Left renal cortex interstitium (tissue), 4 donors: ENCODE measurements at places on chromosomes 2 and 18. TPM values are rescaled to one million over a fixed set of nuclear protein-coding genes. Genes with fewer than 3 reads are reported as not detected.

DNA sequence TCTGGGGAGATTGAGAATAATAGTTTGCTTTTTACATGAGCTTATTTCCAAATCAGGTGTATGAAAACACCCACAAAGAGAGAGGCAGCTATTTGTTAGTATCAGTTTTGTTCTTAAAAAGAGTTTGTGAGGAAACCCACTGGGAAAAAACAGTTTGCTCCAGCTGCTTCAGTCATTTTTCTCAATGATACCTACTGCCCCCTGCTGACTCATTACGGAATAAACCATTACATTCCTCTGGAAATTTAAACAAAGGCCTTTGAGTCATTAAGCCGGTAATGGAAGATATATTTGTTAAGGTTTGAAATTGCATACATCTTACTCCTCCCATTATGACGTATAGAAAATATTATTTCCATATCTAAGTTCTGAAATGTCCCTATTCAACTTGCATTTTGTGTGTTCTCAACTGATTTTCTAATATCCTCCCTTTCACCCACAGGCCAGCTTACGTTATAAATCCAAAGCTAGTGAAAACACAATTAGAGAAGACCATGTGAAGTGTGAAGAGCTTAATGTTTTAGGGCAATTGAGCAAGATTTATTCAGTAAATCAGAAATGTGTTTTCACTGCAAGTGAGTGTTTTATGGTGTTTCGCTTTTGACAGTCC, 761.6 kb downstream of the DSC3 start:
- peak; percentile 49 for DNase-seq

DNA sequence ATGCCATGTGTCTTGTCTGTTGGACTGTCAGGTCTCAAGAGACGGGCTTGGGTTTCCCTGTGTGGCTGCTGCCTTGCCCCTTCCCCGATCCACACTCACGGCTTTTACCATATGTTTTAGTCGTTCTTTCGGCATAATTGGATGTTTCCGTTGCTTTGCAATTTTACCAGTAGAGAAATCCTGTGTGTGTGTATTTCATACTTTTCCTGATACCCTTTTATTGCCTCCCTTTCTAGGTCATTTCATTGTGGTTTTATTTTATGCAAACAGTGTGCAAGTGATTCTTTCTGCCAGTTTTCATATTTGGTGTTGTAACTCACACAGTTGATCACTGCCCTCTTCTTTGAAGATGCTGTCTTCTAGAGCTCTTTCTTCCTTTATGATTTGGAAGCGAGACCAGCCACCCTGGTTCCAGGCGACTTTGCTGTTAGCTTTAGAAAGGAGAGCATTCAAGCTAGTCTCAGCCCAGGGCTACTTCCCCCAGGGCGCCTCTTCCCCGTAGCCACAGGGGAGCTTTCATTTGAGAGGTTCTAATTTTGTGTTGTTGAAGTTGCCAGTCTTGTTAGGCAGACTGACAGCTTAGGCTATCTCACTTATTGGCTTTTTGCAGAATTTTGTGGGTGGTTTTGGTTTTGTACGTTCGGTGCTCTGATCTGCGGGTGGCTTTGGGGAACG, 17.0 kb downstream of the SH3BP4 start:
- no peak for DNase-seq

DNA sequence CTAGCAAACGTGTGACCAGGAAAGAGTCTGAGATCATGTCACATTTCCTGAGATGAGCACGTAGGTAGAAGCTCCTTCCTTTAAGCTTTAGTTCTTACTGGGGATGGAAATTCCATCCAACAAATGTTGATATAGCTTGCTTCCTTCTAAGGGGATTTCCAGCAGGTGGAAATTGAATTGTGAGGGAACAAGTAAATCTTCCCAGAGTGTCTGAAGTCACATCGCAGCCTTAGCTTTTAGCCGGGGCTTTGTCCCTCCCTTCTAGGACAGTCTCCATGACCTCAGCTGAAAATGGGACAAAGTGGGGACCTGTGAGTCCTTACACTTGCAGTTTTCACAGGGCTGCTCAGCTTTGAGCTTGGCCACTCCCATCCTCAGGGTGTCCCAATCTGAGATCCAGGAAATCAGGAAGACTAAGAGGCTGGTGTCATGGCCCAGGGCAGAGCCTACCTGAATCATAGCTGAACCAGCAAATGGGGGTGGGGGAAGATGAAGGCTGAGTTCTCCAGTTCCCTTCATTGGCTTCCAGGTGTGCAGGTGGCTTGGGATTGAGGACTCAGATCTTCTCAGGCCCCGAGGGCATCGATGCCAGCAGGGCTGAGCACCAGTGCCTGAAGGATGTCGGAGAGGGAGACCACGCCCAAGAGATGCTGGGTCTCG, 8.3 kb downstream of the PRKAG3 start:
- DNase-seq: no peak

DNA sequence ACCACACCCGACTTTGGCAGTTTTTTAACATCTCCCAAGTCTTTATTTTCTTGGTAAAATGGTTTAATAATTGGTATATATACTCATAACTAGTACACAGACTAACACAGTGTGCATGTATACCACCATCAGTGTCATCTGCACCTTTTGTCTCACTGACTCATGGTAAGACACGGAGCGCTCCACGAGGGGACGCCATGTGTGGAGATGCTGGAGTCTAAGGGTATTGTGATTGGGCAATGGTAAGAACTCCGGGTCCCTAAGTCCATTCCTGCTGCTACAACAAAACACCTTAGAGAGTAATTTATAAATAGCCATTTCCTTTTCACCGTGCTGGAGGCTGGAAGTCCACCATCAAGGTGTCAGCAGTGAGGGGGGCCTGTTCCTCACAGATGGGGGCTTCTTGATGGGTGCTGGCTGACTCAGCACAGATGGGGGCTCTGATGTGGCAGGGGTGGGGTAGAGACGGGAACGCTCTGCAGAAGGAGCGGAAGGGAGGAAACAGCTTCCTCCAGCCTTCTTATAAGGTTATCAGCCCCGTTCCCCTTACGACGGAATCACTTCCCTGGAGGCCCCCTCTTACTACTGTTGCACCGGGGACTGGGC, 42.0 kb upstream of the EDAR start:
- DNase-seq: no peak

DNA sequence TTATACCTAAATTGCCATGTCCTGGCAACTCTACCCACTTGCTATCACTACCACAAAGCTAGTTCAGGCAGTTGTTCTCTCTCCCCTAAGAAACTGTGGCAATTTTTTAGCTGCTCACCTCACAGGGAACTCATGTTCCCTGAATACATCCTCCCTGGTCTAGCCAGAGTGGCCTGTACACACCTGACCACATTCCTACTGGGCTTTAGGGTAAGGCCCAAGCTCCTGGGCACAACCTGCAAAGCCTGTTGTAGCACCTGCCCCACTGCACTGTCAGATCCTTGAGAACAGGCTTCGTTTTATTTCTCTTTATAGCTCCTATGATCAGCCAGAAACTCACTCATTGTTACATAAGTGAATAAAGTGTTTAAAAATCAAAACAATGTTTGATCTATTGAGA, 21.5 kb downstream of the CNGA3 start:
- DNase-seq: no peak

DNA sequence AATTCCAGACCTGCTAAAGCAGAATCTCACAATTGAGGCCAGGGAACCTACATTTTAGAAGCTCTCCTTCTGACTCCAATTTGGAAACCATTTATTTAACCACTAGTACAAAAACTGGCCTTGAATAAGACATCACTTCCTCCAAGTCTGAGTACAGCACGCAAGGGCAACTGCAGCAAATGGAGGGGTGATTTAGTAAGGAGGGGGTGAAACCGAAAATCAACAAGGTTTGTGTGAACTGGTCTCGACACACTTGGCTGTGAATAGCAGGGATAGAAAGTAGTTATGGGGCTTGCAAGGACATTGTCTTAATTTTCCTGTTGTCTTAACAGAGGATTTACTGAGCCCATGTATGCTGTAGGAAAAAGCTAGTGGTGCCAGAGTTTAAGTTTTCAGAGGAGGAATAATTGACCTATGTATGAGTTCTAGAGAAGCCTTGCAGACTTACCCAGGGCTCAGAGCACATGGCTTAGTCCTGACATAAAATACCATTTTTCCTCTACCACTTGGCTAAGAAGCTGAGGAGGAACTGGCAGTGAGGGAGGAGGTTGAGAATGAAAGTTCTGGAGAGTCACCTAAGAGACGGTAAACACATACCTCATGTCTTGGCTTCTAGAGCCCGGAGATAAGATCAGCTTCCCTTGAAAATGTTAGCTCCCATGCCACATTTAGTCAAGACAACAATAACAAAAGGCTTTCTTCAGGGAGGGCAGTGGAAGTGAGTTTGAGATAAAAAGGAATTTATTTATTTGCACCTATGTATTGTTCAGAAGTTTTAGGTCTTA, 114.8 kb downstream of the SMAD2 start:
- no peak for DNase-seq

HOXD1 gene
- polyA plus RNA-seq: 9.7 TPM

APOB gene
- polyA plus RNA-seq: 2.1 TPM
